ENCODE measurements at places on chromosomes 13 and 19. TPM values are rescaled to one million over a fixed set of nuclear protein-coding genes. Genes with fewer than 3 reads are reported as not detected.

DNA sequence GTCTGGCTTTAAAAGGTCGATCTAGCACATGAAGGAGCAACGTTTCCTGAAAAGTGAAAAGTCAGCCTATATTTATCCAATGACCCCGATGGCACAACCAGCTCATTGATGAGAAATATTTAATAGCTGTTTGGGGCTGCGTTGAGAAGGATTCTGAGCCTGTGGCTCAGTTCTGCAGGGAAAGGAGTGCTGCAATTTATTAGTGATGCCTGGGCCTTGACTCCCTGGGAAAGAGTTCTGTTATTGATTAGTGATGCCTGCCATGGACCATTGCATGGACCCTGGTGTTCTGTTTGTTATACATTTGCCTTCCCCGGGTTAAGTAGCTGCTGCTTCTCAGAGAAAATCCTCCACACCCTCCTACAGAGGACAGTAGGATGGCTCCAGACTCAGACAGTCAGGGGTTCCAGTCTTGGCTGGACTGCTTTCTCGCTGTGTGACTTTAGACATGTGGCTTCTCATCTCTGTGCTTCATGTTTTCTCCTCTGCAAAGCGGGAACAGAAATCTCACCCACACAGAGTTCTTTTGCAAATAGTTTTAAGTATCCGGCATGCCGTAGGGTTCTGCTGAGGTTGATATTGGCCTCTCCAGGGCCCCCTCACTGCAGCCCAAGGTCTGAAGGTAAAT lies 17.7 kb upstream of the PTPRS start:
- H3K27me3 ChIP-seq = peaks cover 13% of the 10 kb centered on the region
- H3K4me3 ChIP-seq = no peak overlapping the region
- H3K4me1 ChIP-seq = no peaks in the 10 kb centered on the region
- DNase-seq = no peak
- H3K36me3 ChIP-seq = no peaks in the 10 kb centered on the region

- no peak for DNase-seq
- no peak overlapping the region for H3K27ac ChIP-seq
- no peaks in the 10 kb centered on the region for H3K4me1 ChIP-seq
- peaks cover 6% of the 10 kb centered on the region for H3K27me3 ChIP-seq
- no peak overlapping the region for H3K4me3 ChIP-seq
Observed at GRCh38 chr19:55538132-55538531, 1.2 kb upstream of the SBK2 start.

- DNase-seq = no peak
- H3K4me3 ChIP-seq = no peak overlapping the region
- no peaks in the 10 kb centered on the region for H3K36me3 ChIP-seq
- H3K27me3 ChIP-seq = peaks cover 2% of the 10 kb centered on the region
- no peaks in the 10 kb centered on the region for H3K4me1 ChIP-seq
Observed at GRCh38 chr13:39105110-39105509, 66.9 kb downstream of the NHLRC3 start.

DNA sequence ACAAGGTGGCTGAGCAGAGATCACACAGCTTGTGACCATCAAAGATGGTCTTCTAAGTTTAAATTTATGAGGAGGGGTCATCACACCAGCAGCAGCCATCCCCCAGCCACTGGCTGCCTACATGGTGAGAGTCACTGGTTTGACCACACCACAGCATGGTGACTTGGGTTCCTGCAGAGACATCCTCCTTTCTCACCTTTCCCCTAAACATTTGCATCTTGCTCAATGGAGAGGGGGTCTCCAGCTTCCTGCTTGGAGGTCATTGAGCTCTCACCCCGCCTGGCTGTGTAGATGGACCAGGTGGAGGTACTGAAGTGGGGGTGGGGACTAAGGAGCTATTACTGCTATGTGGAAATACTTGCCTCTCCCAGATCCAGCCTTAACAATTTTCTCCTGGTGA lies 247.6 kb upstream of the ARGLU1 start:
- DNase-seq = no peak
- no peaks in the 10 kb centered on the region for H3K36me3 ChIP-seq
- no peaks in the 10 kb centered on the region for H3K27me3 ChIP-seq

Gene RFPL4A
- not detected for total RNA-seq

Gene UBA52
- 1,305 TPM for total RNA-seq
